ENCODE measurements at places on chromosomes 7 and 10.

DNA sequence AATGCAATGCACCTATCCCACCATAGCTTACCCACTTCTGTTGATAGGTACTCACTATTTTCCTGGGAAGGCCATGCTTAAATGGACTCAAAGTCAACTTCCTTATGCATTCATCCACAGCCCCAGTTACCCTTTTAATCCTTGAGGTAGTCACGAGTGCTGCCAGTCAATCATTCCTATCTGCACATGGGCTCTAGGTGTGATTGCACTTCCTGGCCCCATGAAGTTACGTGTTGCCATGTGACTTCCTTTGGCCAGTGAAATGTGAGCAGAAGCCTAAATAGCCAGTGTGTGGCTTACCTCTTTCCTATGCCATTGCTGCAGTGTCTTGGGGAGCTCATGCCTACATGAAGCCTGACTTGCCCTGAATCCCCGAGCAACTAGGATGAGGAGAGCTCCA lies 23.5 kb upstream of the EIF5AL1 start:
- DNase-seq = no peak

- DNase-seq = no peak
Observed at GRCh38 chr7:104207348-104207730, 474 bp downstream of the ORC5 start.

DNA sequence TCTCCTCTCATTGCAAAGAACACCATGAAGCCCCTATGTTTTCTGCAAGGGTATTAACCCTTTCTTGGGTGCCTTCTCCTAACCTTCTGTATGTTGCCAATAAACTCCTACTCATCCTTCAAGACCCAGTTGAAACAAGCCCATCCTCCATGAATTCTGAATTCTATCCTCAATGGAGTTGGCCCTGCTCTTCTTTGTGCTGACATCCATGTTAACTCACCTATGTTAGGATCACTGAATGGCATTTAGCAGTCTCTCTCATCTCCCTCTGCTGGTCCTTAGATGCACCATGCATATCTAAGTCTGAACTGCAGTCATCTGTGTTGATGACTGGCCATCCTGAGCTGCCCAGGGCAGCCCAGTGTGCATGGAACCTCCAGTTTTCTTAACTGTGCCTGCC lies 129.8 kb downstream of the BUB3 start:
- no peak for DNase-seq

- peak; percentile 70 for DNase-seq
Observed at GRCh38 chr7:23020742-23021401, 6.9 kb upstream of the HYCC1 start.

- DNase-seq = no peak
Observed at GRCh38 chr10:77478247-77478961, 159.2 kb downstream of the KCNMA1 start.

DNA sequence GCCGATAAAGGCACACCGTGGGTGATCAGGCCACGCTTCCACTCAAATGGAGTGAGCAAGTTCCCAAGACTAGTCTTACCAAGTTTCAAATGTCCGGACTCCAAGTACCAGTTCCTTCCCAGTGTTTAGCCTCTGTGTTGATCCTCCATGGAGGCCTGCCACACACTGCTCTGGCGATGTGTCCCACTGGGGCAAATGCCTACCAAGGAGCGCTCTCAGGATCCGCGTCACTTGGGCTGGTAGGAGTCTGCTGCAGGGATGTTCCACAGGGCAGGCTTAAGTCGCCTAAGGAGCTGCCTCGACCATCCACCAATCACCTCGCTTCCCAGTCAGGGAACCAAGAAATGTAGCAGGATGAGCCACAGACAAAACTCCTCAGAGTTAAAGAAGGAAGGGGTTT lies 17.4 kb upstream of the MRLN start:
- no peak for DNase-seq
